Activated CD4-positive, alpha-beta memory T cell treated with anti-CD3 and anti-CD28 coated beads, Interleukin-2, amount 10 ng/mL, durations not matched to agents 7 days and 5 days (primary cell): ENCODE measurements at places on chromosomes 12 and 14. TPM values are rescaled to one million over a fixed set of nuclear protein-coding genes. Genes with fewer than 3 reads are reported as not detected.

GRCh38 chr12:16225692-16226091 lies 51.8 kb downstream of the SLC15A5 start:
- DNase-seq, result no peak

DNA sequence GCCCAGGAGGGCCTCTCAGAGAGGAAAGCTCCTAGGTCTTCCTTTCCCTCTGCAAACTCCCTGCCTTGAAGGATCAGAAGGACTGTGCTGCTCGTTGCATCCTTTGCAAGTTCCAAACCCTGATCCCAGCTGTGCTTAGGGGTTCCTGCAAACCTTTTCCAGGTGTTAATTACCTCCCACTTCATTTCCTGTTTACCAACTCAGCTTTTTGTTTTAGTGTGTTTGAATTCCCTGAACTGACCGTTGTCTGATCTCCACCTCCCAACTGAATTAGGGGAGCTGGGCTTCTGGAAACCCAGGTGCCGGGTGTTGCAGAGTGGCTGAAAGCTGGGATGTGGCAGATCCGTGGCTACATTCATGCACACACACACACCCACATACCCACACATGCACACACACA lies 20.6 kb upstream of the BDKRB1 start:
- DNase-seq, result no peak

- no peak for DNase-seq
Observed at GRCh38 chr12:82870771-82871377, 184.2 kb downstream of the TMTC2 start.

DNA sequence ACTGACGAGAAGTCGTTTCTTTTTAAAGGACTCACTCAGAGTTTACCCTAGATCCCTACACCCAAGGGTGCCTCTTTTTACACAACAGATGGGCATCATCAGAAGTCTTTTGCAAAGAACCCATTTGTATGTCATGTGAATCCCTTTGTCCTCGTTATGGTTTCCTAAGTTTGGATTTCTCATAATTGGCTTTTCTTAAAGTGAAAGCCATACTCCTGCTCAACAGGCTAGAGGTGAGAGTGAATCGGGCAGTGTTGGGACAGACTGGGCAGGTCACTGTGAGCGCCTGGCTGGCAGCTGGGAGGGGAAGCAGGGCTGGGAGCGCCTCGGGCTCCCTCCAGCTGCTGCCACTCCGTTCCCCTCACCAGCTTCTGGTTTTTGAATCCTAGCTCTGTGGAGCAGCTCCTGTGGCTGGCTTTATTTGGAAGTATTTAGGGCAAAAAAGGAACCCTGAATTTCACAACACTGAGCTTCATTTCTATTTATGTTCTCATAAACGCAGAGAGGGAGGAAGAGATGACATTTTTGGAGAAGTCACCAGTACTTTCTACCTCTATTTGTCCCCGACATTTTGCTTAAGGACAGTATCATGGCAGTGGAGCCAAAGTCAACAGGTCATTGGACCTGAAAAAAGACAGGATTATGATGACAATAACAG lies 63.8 kb upstream of the ACTN1 start:
- DNase-seq, result no peak

GRCh38 chr12:46386877-46387629 lies 14.5 kb upstream of the SLC38A2 start:
- no peak for DNase-seq

DNA sequence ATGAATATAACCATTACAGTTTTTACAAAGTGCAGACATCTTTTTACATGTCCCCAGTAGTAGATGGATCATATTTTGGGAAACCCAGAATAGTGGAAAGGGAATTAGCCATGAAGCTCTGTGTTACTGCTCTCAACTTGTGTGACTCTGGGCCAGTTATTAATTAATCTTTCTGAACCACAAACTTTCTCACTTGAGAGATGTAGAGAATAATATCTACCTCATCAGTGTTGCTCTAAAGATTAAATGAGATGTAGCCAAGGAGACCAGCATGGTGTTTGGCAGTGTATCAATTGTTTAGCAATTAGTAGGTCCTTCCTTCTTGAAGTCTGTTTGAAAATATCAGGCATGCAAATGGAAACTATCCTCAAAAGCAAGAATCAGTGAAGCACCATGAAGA lies 169.2 kb downstream of the TMTC2 start:
- DNase-seq, result no peak

DNA sequence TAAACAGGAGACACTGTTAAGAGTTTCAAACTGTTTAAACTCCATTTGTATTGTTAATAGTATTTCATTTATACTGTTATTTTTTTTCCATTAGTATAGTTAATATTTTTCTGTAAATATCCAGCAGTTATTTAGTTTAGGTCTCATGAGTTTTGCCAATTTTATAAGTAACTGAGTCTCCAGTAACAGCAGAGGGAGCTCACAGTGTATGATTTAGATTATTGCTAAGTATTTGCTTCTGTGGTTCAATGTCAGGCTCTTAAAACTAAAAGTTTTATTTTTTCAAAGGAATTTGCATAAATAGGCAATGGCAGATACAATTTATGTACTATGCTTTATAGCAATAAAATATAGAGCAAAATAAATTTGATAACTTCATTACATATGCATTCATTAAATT lies 209.7 kb downstream of the ATXN7L3B start:
- DNase-seq, result no peak

GRCh38 chr12:132236129-132236929 lies 92.1 kb downstream of the NOC4L start:
- no peak for DNase-seq

- peak; percentile 47 for DNase-seq
Observed at GRCh38 chr12:54419088-54419887, at the start of gene ITGA5. TSS of gene ITGA5 (minus strand) at chr12:54419266. CDS start at chr12:54419198, 68 bp downstream.

The OR4E2 gene
- 0.25 TPM for total RNA-seq

The WNT1 gene
- 0.33 TPM for total RNA-seq

The CLEC4C gene
- not detected for total RNA-seq

The ZNF891 gene
- total RNA-seq, result 1.6 TPM
